ENCODE measurements at places on chromosomes 1 and 21. TPM values are rescaled to one million over a fixed set of nuclear protein-coding genes. Genes with fewer than 3 reads are reported as not detected.

CSF3R gene
- total RNA-seq, result 18.0 TPM

TCEA3 gene
- total RNA-seq, result 48.5 TPM

SEMA4A gene
- 1.8 TPM for total RNA-seq

ACTL8 gene
- not detected for total RNA-seq

AVPR1B gene
- not detected for total RNA-seq

PADI2 gene
- 4.6 TPM for total RNA-seq

DCST1 gene
- not detected for total RNA-seq

PRDM16 gene
- total RNA-seq, result 12.2 TPM

NPL gene
- 10.9 TPM for total RNA-seq
